ENCODE measurements at places on chromosomes 3 and 15.

DNA sequence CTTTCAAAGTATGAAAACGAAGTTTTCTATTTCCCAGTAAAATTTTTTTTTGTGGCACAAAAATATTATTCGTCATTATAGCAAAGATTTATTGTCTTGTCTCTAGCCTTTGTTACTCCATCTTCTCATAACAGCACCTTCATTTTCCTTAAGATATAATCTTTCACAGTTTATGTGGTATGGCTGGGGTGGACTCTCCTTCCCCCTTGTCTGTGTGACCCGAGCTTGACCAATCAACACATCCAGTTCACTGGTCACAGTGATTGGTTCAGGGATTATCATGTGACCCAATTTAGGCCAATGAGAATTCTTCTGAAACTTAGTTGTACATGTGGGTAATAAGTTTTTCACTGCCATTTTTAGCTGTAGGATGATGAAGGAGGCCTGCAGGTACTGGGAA is 71.2 kb upstream of the DCBLD2 start:
- no peak for DNase-seq

DNA sequence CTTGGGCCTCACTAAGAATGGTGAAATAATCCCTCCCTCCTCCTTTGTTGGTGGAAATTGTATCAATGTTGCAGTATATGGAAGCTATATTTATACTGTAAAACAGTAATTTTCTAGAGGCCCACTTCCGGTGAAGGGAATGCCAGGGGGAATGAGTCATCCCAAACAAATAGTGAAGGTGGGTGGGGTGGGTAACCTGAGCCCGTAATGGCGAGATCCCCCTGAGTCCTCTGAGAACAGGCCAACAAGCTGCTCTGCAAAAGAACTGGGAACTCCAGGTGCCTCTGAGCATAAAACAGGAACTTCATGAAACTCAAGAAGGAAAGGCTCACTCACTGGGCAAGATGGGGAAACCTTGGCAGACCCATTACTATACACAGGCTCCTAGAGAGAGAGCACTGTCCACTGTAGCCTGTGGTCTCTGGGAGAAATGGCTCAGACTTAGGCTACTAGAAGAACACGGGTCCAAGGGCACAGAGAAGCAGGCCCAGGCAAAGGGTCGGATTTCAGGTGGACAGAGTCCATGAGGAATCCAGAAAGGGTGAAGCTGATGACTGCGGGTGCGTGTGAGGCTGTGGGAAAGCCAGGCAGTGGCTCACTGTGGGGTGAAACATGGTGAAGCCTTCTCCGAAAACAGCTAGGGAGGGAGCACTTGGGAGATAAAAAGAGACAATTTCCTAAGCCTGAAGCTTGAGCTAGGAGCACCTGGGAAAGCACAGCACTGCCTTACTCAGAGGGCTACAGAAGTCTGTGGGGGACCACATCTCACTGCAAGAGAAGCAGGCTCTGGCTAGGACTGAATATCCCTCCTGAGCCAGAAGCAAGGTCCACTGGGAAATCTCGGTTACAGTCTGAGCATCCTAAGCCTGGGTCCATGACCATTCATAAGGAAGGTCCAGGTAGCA is 19.8 kb downstream of the LARP6 start:
- DNase-seq: no peak

DNA sequence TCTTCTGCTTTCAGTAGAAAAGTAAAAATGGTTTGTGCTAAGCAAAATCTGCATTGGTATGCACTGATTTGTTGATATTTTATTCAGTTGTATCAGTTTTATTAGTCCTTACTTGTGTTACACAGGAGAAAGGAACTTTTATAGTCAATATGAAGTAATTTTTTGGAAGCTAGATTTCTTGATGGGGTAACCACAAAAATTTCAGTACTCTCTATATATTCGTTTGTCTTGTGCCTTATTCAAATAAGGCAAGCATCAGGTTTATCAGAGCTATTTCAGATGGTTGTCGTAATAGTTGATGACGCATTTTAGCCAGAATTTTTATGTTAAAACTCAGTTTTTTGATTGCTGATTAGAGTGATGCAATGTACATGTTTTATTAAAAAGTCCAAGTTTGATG is 50.7 kb upstream of the NIPA1 start:
- DNase-seq: no peak

GRCh38 chr15:70322051-70322668 is 224.4 kb upstream of the TLE3 start:
- no peak for DNase-seq

- no peak for DNase-seq
Observed at GRCh38 chr3:153429821-153430220, 267.8 kb downstream of the RAP2B start.
